Mesendoderm (in vitro differentiated cells): ENCODE measurements at places on chromosomes 5 and 9.

DNA sequence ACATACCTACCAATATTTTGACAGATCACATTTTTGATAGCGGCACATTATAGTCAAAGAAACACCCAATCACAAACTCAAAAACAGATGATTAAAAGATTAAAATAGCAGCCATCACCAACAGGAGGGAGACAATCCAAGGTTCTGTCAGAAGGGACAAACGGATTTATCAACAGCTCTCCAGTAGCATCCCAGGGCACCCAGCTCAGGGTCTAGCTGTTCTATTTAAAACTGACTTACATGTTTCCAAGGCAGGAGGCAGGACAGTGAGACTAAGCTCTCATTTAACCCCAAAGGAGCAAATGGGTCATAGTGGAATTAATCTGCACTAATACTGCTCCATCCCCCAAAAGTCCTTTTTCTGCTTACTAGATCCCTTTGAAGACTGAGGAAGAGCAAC is 3.2 kb downstream of the AGTPBP1 start:
- DNase-seq: no peak

DNA sequence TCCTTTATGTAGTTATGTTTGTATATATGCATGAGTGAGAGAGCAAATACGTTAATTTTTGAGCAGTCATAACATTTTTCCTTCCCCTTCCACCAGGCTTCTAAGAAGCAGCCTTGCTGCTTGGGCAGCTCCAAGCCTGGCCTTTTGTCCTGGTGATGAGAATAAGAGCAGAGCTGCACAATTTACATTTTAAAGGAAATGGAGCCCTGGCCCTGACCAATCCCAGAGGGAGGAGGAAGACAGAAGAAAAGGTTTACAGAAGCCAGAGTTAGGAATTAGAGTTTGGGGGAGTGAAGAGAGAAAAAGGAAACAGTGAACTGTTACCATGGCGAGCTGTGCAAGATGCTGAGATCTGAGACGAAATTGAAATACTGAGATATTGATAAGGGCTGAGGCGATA is 25.3 kb upstream of the EFNA5 start:
- DNase-seq: no peak

- no peak for DNase-seq
Measured at GRCh38 chr9:104999136-104999535, 71.2 kb upstream of the ABCA1 start.

- DNase-seq: no peak
Measured at GRCh38 chr9:3495855-3496254, 29.9 kb downstream of the RFX3 start.

DNA sequence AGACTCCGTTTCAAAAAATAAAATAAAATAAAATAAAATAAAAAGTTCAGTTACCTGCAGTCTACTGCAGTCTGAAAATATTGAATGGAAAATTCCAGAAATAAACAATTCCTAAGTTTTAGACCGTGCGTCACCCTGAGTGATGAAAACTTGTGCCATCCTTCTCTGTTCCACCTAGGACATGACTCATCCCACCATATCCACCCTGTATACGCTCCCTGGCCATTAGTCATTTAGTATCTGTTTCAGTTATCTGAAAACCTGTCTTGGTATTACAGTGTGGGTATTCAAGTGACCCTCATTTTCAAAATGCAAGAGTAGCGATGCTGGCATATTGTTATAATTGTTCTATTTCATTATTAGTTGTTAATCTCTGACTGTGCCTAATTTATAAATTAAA is 51.8 kb upstream of the TEX48 start:
- no peak for DNase-seq

GRCh38 chr9:128611600-128612394 is 44.9 kb downstream of the DYNC2I2 start:
- DNase-seq: no peak

- no peak for DNase-seq
Measured at GRCh38 chr5:60803712-60804111, 40.4 kb downstream of the ELOVL7 start.

GRCh38 chr5:157956271-157956885 is 97.4 kb upstream of the CLINT1 start:
- no peak for DNase-seq

DNA sequence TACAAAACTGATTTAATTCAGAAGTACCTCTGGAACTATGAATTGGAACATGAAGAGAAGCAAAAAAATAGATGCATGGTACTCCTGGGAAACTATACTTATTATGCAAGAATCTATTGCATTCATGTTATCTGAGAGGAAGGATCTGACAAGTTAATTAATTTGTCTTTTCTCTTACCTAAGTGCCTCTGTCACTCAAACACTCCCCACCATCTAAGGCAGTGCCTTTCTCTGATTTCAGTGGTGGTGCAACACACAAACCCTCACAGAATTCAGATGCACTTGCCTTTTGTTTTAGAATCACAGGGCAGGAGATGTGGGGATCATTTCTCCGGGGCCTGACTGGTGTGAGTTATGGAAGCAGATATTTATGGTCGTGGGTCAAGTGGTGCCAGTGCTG is 52.5 kb upstream of the C9orf72 start:
- DNase-seq: no peak

GRCh38 chr9:133998915-133999595 is 6.9 kb upstream of the VAV2 start:
- DNase-seq: no peak

DNA sequence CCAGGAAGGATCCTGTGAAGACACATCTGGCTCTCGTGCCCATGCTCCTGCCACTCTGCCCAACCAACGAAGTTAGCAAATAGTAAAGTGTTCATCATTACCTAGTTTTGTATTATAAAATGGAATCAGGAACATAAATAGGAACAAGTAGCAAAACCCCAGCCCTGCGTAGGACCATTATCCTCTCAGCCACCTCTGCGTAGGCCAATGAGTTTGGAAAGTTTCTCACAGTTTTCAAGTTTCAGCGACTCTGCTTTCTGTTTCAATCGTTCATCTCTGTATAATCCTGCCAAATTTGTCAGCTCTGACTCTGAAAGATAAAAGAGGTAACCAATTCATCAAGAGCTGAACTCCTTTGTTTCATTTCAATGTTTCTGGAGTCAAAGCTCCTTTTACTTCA is 10.1 kb upstream of the SPATA24 start:
- DNase-seq: no peak

DNA sequence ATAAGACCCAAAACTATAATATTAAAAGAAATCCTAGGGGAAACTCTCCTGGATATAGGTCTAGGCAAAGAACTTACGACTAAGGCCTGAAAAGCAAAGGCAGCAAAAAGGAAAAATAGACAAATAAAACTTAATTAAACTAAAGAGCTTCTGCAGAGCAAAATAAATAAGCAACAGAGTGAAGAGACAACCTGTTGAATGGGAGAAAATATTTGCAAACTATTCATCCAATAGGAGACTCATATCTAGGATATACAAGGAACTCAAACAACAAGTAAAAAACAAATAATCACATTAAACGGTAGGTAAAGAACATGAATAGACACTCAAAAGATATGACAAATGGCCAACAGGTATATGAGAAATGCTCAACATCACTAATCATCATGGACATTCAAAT is 318.6 kb downstream of the CSNK1G3 start:
- DNase-seq: no peak

GRCh38 chr5:64811050-64811640 is 42.4 kb downstream of the CWC27 start:
- peak; percentile 64 for DNase-seq
